T-cell (primary cell): ENCODE measurements at places on chromosomes 11 and 22.
A peak's percentile ranks its signal among the peaks of the same experiment; 100 is the strongest.

- DNase-seq, result peak; percentile 82
Measured at GRCh38 chr11:57424792-57425564, 1.9 kb downstream of the SLC43A3 start.

DNA sequence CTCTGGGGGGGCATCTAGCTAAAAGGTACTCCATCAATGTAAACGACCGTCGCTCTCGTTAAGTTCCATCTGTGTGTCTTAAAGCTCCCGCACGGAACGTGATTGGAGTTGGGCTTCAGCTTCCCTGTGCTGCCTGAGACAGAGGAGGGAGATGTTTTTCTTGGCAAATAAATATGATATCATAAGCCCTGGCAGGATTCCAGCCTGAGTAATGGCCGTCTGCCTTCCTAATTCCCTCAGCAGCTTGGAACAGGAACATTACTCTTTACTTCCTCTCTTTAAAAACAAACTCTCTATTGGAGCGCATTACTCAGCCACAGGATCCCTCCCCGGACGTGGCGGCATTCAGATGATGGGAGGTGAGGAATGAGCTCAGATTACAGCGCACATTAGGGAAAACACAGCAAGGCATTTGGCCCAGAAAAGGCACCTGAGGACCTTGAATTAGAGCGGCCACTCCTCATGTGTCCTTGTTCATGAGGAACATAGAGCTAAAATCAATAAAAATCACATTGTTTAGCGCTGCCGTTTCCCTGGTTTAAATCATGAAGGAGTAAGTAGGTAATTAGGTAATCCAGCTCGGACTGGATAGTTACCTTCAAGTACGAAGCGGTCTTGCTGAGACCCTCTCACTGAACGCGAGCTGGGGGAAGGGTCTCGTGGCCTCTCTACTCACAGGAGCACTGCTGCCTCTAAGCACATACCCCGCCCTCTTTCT lies 230.4 kb downstream of the ST3GAL4 start:
- no peak for DNase-seq

- no peak for DNase-seq
Measured at GRCh38 chr11:108906826-108907225, 242.0 kb downstream of the DDX10 start.

GRCh38 chr11:110801328-110801727 lies 89.1 kb upstream of the ARHGAP20 start:
- no peak for DNase-seq

GRCh38 chr11:2713661-2714462 lies 14.1 kb upstream of the KCNQ1OT1 start:
- DNase-seq, result no peak

DNA sequence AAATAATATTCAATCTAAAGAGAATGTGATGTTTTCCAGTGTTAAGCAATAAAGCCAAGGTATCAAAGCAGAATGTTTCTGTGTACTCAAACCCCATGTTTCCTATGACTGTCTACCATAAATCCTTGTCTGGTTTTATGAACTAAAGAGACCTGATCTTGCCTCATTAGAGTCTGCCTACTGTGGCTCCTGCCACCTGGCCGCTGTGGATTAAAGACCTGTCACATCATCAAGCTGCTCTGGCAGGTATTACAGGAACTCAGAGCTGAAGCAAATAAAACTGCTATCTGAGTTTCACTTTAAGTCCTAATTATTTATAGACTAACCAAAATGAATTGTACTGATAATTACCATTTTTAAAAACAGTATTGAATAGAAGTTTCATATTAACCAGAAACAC lies 207.8 kb upstream of the CCDC90B start:
- no peak for DNase-seq

- DNase-seq, result no peak
Measured at GRCh38 chr11:84019571-84020194, 733.5 kb upstream of the CCDC90B start.

DNA sequence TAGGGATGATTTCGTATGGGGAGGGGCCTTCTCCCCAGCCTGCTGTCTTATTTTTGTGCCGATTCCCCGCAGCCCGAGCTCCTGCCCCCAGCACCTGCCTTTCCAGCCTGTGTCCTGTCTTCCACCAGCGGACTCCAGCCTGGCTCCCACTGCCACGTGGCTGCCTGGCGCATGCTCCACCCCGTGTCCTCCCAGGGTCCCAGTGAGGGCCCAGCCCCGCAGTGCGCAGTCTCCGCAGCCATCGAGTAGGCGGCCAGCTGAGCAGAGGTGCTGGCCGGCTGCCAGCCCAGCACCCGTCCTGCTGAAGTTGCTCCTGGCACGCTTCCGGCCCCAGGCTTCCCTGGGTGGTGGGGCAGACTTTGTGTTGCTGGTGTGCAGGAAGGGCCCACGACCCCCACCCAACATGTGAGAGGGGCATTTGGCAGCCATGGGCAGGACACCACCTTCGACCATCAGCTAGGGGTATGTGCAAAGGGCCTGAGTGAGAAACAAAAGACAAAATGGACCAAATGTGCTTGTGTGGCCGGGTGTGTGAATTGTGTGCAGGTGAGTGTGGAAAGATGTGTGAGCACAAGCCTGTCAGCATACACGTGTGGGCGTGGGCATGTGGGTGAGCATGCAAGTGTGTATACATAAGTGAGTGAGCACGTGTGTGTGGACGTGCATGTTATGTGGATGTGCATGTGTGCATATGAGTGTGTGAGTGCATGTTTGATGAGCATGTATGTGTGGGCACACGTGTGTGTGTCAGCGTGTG lies 55.9 kb downstream of the RTN4R start:
- DNase-seq, result no peak
